ENCODE measurements at places on chromosomes 4 and X.

DNA sequence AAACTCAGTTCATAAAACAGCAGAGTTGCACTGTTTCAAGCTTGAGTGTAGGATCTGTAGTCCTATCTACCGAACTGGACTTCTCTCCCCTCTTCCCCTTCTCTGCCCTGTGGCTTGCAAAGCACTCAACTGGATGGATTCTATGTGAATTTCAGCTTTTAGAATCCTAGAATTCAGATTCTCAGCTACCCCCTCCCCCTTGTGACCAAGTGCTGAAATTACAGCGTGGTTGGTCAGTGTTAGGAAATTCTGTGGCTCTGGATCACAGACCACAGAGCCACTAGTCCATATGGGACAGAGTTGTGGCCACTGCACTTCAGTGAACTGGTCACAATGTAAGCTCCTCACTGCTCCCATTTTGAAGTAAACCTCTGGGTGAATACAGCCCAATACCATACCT, 64.6 kb upstream of the TRPC5 start:
- no peak for DNase-seq

DNA sequence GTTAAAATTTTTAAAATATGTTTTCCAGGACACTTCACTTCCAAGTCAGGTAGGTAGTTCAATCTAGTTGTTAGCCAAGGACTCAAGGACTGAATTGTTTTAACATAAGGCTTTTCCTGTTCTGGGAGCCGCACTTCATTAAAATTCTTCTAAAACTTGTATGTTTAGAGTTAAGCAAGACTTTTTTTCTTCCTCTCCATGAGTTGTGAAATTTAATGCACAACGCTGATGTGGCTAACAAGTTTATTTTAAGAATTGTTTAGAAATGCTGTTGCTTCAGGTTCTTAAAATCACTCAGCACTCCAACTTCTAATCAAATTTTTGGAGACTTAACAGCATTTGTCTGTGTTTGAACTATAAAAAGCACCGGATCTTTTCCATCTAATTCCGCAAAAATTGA, 49.7 kb downstream of the XIAP start:
- no peak for DNase-seq

DNA sequence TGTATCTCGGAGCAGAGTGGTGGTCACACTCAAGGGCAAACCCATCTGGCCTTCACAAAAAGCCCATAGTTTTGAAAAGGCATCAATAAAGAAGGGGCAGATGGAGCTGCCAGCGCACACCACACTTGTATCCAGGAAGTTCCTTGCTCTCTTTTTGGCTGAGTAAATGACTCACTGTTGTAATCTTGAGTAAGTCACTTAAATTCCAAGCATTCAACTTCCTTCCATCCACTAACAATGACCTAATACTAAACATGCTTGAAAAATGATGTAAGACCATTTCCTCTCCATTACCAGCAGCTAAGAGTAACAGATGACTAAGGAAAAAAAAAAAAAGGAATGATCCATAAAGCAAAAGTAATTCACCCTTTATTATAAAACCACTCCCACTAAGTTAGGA, 32.4 kb upstream of the MYOZ2 start:
- peak; percentile 93 for DNase-seq

DNA sequence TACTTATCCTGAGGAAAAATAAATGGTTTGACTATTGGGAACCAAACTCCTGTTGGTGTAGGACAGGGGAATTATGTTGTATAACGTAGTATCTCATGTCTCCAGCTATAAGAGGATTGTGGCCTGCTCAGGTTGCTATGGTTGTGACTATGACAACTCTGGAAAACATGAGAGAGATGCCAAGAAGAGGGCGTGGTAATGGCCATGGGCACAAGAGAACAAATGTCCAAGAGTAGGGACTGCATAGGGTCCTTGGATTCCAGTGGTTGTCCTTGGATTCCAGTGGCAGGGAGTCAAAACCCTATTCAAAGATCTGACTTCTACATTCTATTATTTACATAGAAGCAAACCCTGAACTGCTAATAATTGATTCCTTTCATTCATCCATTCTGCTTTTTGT, 6.8 kb upstream of the MOB1B start:
- peak; percentile 88 for DNase-seq

GRCh38 chr4:19807505-19807904, 444.2 kb upstream of the SLIT2 start:
- peak; percentile 79 for DNase-seq

DNA sequence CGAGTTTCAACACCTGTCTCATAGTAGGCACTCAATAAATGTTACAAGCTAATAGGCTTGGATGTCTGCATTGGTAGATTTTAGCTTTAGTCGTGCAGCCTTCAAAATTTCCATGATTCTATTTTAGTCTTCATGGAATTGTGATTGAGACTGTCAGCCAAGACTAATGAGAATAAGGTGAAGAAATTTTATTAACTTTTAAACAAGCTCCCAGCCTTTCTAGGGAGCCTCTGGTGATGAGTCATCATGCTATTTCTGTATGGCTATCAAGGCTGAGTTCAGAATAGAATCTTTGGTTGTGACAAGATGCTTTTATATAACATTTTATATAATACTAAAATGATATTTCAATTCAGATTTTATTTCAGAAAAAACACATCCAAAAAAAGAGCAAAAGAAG, 685.8 kb downstream of the GABRG1 start:
- peak; percentile 25 for DNase-seq

GRCh38 chrX:94204524-94204923, 530.5 kb downstream of the FAM133A start:
- DNase-seq = no peak

DNA sequence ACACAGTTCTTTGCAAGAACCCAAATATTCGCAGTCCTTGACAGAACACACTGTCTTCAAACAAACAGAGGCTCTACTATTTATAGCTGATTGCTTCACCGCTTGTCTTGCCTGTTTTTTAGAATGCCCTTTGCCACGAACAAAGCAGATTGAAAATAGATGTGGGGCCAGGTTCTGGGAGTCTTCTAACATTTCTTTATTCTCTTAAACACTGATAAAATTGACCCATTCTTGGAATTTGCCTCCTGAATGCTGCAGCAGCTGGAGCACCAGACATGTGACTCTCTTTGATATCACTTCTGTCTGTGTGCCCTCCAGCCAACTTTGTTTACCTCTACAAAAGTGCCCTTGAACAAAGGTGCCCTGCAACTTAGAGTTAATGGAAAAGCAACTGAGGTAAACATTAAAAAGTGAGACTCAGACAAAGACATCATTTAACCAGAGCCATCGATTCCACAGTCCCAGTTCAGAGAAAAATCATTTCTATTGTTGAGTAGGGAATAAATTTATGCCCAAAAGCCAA, 64.2 kb upstream of the SPP1 start:
- no peak for DNase-seq

All from retinal pigment epithelial cell (primary cell).